NCI-H460 (cell line): ENCODE measurements at places on chromosomes 7 and 10. TPM values are rescaled to one million over a fixed set of nuclear protein-coding genes. Genes with fewer than 3 reads are reported as not detected.

The AOAH gene
- total RNA-seq, result 0.10 TPM in 1 of 2 replicates, not detected in the other

The PRR15 gene
- total RNA-seq, result not detected in 2 replicates

The SPDYE8 gene
- total RNA-seq, result 0.46 and 0.52 TPM in 2 replicates

The TPK1 gene
- 22.8 and 29.4 TPM in 2 replicates for total RNA-seq

The TRIM50 gene
- total RNA-seq, result 0.17 and 0.47 TPM in 2 replicates

The SEC31B gene
- 2.0 and 2.6 TPM in 2 replicates for total RNA-seq

The SFTPA1 gene
- not detected in 2 replicates for total RNA-seq

The HOXA4 gene
- total RNA-seq, result 0.57 and 0.61 TPM in 2 replicates

The TMEM229A gene
- not detected in 2 replicates for total RNA-seq

The TCAF2 gene
- total RNA-seq, result 23.0 and 28.9 TPM in 2 replicates

The GIMAP1 gene
- total RNA-seq, result not detected in 2 replicates

The CALN1 gene
- not detected in 2 replicates for total RNA-seq

The FAM25G gene
- total RNA-seq, result not detected in 2 replicates
